ENCODE measurements at places on chromosomes 1 and 21. TPM values are rescaled to one million over a fixed set of nuclear protein-coding genes. Genes with fewer than 3 reads are reported as not detected.

PM20D1 gene
- not detected for total RNA-seq

DPH2 gene
- total RNA-seq, result 30.0 TPM

- no peaks in the 10 kb centered on the region for H3K27me3 ChIP-seq
- DNase-seq, result no peak
- peaks cover 90% of the 10 kb centered on the region for H3K36me3 ChIP-seq
- no peak overlapping the region for H3K27ac ChIP-seq
Measured at GRCh38 chr1:11067716-11068599, 8.1 kb upstream of the SRM start.

FAM43B gene
- 0.29 TPM for total RNA-seq

- H3K27ac ChIP-seq, result no peak overlapping the region
- no peak for DNase-seq
- H3K4me1 ChIP-seq, result peaks cover 2% of the 10 kb centered on the region
- no peaks in the 10 kb centered on the region for H3K36me3 ChIP-seq
Measured at GRCh38 chr1:175563236-175563895, 180.0 kb downstream of the TNR start.

GRCh38 chr1:247487057-247487456 lies 29.2 kb upstream of the OR2B11 start:
- DNase-seq, result peak; percentile 71
- H3K4me1 ChIP-seq, result no peaks in the 10 kb centered on the region
- H3K27me3 ChIP-seq, result no peaks in the 10 kb centered on the region
- H3K4me3 ChIP-seq, result no peak overlapping the region
- no peak overlapping the region for H3K27ac ChIP-seq

- peaks cover 9% of the 10 kb centered on the region for H3K36me3 ChIP-seq
- peaks cover 1% of the 10 kb centered on the region for H3K4me1 ChIP-seq
- no peak for DNase-seq
- no peak overlapping the region for H3K27ac ChIP-seq
Measured at GRCh38 chr1:233065685-233066084, 115.3 kb downstream of the NTPCR start.

LCE1D gene
- total RNA-seq, result not detected

IPP gene
- 14.8 TPM for total RNA-seq

GRCh38 chr1:7726623-7727022 lies 44.5 kb upstream of the VAMP3 start:
- H3K4me1 ChIP-seq, result no peaks in the 10 kb centered on the region
- no peak for DNase-seq
- H3K36me3 ChIP-seq, result no peaks in the 10 kb centered on the region
- no peak overlapping the region for H3K4me3 ChIP-seq
- no peaks in the 10 kb centered on the region for H3K27me3 ChIP-seq

GRCh38 chr1:93219443-93219842 lies 38.9 kb downstream of the CCDC18 start:
- H3K36me3 ChIP-seq, result peaks cover 75% of the 10 kb centered on the region
- DNase-seq, result no peak
- no peaks in the 10 kb centered on the region for H3K4me1 ChIP-seq
- no peak overlapping the region for H3K27ac ChIP-seq
- H3K4me3 ChIP-seq, result no peak overlapping the region

GRCh38 chr1:85867189-85867588 lies 159.0 kb upstream of the ZNHIT6 start:
- no peaks in the 10 kb centered on the region for H3K36me3 ChIP-seq
- H3K27ac ChIP-seq, result no peak overlapping the region
- no peak for DNase-seq
- H3K4me1 ChIP-seq, result no peaks in the 10 kb centered on the region
- no peaks in the 10 kb centered on the region for H3K27me3 ChIP-seq

GRCh38 chr1:21783679-21784603 lies 992 bp upstream of the USP48 start:
- H3K4me1 ChIP-seq, result no peaks in the 10 kb centered on the region
- no peaks in the 10 kb centered on the region for H3K27me3 ChIP-seq
- H3K4me3 ChIP-seq, result peak overlapping the region; percentile 97
- H3K36me3 ChIP-seq, result no peaks in the 10 kb centered on the region

- H3K27me3 ChIP-seq, result no peaks in the 10 kb centered on the region
- DNase-seq, result no peak
- H3K4me1 ChIP-seq, result peaks cover 4% of the 10 kb centered on the region
- no peaks in the 10 kb centered on the region for H3K36me3 ChIP-seq
Measured at GRCh38 chr1:178933105-178933561, 62.3 kb upstream of the ANGPTL1 start.

- H3K27me3 ChIP-seq, result no peaks in the 10 kb centered on the region
- no peaks in the 10 kb centered on the region for H3K4me1 ChIP-seq
- no peak overlapping the region for H3K27ac ChIP-seq
- H3K4me3 ChIP-seq, result no peak overlapping the region
- DNase-seq, result peak; percentile 59
Measured at GRCh38 chr1:246608616-246609376, 42.5 kb downstream of the CNST start.

GRHL3 gene
- total RNA-seq, result 1.8 TPM

- no peak overlapping the region for H3K4me3 ChIP-seq
- no peaks in the 10 kb centered on the region for H3K4me1 ChIP-seq
- H3K27ac ChIP-seq, result no peak overlapping the region
- no peak for DNase-seq
- peaks cover 27% of the 10 kb centered on the region for H3K27me3 ChIP-seq
- H3K36me3 ChIP-seq, result no peaks in the 10 kb centered on the region
Measured at GRCh38 chr1:114328361-114328904, 174.8 kb upstream of the SYT6 start.

ACTN2 gene
- 1.2 TPM for total RNA-seq

- peaks cover 17% of the 10 kb centered on the region for H3K27me3 ChIP-seq
- H3K4me3 ChIP-seq, result no peak overlapping the region
- no peak overlapping the region for H3K27ac ChIP-seq
- no peaks in the 10 kb centered on the region for H3K36me3 ChIP-seq
- DNase-seq, result peak; percentile 14
- H3K4me1 ChIP-seq, result no peaks in the 10 kb centered on the region
Measured at GRCh38 chr1:166169182-166169581, 2.4 kb upstream of the FAM78B start.

All from endodermal cell (in vitro differentiated cells).